ENCODE measurements at places on chromosomes 1 and 21.

GRCh38 chr1:177880339-177880891 is 89.4 kb downstream of the SEC16B start:
- DNase-seq, result no peak

DNA sequence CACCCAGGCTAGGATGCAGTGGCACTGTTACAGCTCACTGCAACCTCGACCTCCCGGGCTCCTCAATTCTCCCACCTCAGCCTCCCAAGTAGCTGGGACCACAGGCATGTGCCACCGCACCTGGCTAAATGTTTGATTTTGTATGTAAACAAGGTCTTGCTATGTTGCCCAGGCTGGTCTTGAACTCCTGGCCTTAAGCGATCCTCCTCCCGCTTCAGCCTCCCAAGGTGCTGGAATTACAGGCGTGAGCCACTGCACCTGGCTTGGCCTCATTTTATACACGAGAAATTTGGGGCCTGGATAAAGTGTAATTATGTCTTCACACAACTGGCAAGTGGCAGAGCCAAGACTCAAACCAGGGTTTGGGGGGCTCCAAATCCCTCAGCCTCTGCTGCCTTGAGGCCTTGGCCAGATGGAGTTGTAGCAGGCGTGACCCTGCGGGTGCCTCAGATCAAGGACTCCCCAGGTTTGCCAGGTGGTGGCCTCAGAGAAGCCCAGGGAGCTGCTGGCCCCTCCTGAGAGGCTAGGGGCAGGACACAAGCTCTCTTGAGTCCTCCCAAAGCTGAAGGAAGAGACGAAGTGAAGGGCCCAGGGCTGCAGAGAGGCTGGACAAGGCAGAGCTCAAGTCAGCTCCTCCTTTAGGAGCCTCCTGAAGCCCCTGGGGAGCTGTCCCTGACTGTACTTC is 61.7 kb downstream of the MDM4 start:
- DNase-seq, result no peak

DNA sequence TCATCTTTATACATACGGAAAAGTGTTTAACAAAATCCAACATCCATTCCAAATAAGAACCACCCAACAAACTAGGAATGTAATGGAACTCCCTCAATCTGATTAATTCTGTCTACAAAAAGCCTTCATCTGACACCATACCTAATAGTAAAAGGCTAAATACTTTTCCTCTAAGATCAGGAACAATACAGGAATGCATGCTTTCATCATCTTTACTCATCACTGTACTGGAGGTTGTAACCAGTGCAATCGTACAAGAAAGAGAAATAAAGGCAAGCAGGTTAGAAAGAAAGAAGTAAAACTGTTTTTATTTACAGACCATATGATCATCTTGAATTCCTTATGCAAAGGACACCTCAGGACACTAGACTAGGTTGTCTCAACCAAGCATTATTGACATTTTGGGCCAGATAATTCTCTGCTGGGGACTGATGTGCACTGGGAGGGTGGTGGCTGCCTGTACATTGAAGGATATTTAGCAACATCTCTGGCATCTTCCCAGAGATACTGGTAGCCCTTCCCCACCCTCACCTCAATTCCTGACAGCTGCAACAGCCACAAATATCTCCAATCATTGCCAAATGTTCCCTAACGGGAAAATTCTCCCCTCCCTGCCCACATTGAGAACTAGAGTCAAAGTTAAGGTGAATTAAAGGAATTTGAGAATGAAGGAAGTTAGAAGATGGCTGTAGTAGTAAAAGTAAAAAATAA is 30.6 kb upstream of the INSL5 start:
- no peak for DNase-seq

- no peak for DNase-seq
Measured at GRCh38 chr1:202689493-202690342, 20.5 kb downstream of the SYT2 start.

GRCh38 chr1:78540048-78540447 is 49.3 kb downstream of the PTGFR start:
- DNase-seq, result no peak

GRCh38 chr1:230651235-230651634 is 9.0 kb downstream of the COG2 start:
- DNase-seq, result no peak

DNA sequence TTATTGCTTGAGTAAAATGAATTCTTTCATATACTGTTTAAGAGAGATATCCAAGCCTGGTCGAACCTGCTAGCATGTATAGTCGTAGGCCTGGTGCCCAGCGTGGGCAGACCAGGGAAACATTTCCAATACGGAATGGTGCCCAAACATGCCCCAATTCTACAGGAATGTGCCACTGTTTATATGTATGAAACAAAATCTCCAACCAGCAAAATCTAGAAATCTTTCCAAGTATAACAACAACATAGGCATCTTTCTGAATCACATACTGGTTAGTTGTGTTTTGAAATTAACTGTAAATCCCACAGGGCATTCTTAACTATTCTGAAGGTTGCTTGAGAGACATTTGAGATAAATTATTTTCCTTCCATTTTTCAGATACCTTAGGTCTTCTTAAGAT is 17.0 kb upstream of the ABCD3 start:
- no peak for DNase-seq

DNA sequence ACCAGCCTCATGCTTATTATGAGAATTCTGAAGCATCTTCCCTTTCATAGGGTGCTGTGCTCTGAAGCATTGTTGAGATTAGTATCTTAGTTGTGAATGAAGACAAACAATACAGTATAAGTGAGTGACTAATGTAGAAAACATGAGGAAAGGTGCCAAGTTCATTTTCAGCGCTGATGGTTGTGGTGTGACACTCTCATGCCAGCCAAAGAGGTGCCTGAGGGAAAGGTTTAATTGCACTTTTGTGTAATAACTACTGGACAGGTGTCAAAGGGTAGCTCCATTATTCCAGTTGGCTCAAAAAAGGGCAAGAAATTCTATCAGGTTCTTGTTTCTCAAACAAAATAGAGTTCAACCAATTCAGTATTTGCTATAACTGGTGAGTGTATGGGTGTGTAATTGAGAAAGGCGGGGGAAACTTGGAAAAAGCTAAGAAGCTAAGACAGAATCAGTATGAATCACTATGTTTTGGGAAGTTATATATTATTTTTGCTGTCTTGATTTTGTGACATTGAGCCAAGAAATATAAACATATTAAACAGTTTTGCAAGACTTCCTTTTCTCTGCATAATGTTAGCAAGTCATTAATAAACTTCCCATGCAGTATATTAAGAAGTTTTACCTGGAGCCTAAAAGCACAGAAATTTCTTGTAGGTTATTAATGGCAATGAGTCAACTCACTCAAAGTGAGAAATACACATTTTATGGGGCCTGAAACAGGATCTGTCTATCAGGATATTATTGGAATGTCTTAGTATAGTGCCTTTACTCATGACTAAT is 31.8 kb downstream of the KCNK2 start:
- no peak for DNase-seq

DNA sequence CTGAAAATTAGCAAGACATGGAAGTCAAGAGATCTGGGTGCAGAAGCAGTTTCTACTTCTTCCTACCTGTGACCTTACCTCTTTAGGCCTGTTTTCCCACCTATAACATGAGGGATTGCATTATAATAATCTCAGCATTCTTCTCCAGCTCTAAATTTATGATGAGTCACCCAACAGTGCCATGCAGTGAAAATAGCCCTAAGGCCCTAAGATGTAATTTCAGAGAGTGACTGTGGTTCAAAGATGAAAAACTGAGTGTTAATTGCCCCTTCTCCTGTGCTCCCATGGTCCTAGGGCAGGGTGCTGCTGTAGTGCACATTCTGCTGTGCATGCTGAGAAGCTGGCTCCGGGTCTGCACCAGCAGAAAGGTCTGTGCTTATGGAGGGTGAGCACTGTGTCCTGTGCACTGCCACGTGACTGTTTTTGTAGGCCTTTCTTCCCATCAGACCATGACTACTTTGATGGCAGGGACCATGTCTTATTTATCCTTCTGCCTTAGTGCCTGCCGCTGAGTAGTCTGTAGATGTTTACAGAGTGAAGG is 29.7 kb downstream of the JUN start:
- no peak for DNase-seq

GRCh38 chr1:8384577-8384976 is 66.7 kb downstream of the SLC45A1 start:
- no peak for DNase-seq

- no peak for DNase-seq
Measured at GRCh38 chr1:91883470-91883869, 2.5 kb downstream of the TGFBR3 start.

Data from activated T-cell treated with anti-CD3 and anti-CD28 coated beads for 48 hours (primary cell).